ENCODE measurements at places on chromosomes 4 and X.

DNA sequence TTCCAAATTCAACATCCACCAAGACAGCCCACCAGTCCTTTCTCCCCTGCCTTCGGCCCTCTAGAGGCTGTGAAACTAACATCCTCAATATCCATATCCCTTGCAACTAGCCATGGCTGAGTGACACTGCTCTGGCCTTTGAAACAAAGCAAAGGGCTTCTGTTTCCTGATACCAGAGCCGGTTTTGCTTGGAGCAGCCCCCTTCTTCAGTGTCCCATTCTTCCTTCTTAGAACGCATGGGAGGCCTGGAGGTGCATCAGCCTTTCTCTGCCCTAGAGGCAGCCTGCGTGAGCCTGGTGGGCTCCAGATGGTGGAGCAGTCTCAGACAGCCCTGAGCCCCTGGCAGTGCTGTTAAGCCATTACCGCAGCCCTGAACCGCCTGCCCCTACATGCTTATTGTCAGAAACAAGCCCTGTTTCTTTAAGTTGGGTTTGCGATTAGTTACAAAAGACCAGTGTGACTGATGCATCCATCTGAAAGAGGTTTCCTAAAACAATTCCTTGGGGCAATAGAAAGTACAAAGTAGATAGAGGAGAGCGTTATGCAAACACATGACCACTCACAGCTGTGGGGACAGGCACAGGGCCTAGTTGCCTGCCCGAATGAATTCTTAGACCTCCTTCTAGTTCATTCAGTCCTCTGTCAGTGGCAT is 74.1 kb downstream of the EVC start:
- no peak for DNase-seq

DNA sequence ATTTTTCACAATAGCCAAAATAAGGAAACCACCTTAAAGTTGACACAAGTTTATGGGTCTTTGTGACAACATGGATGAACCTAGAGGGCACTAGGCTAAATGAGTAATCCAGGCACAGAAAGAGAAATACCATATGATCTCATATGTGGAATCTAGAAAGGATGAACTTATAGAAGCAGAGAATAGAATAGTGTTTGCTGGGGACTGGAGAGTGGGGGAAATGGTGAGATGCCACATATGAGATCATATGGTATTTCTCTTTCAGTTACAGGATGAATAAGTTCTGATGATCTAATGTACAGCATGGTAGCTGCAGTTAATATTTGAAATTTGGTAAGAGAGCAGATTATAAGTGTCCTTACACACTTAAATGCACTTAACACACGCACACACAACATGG is 35.9 kb downstream of the F8A2 start:
- DNase-seq, result no peak

- no peak for DNase-seq
Measured at GRCh38 chrX:70554523-70554922, 109.9 kb downstream of the DLG3 start.

DNA sequence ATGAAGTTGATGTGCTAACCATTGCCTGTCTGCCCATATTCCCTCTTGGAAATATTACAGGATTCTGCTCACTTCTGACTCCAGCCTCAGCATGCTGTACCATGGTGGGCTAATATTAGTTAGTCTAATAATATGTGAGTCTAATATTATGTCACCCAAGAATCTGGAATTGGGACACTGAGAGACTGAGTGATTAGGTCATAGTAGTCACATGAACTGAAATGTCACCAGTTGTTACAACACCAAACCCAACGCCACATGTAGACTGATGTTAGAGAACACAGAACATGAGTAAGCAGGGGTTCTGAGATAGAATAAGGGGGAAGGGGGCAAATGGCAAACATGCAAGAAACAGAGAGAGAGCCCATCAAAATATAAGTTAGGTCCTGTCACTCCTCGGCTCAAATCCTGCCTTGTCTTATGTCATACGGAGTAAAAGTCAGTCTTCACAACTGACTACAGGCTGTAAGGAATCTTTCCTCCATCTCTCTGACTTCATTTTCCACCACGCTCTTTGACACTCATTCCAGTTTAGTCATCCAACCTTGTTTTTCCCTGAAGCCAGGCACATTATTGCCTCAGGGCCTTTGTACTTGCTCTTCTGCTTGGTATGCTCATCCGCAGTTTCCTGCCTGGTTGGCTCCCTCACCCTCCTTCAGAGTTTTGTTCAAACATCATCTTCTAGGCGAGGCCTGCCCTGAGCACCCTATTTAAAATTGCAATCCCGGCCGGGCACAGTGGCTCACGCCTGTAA is 9.6 kb upstream of the SLAIN2 start:
- no peak for DNase-seq

GRCh38 chr4:105280338-105281123 is 133.9 kb downstream of the TET2 start:
- DNase-seq, result no peak

DNA sequence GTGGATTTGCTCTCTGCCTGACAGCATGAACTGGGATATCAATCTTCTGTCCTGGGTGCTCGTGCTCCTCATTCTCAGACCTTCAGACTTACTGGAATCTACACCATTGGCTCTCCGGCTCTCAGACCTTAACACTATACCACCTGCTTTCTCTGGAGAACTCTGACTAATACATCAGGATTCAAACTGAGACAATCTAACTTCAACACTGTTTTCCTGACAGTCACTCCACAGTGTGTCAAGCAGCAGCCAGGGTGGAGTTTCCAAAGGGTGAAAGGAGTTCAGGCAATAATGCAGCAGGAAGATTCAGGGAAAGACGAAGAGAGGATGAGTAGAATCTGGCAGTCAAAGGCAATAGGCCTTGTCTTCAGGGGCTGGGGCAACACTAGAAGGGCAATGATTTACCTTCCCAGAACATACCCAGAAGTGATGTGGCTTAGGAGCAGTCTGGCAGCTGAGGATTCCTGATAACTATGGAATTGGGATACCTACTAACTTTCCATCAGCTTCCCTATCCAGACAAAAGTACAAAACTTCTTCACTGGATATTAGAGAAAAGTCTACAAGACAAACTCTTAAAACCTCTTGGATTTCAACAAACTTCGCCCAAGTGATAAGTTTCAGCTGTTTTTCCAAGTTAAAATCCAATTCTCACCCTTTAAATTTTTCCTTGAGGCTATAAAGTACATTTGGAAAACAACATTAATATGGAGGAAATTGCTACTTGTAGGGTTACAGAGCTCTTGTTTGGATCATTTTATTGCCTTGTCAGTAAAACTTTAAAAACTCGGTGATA is 58.4 kb upstream of the SLIT2 start:
- DNase-seq, result no peak

GRCh38 chr4:144862210-144862609 is 216.3 kb downstream of the HHIP start:
- DNase-seq, result no peak

DNA sequence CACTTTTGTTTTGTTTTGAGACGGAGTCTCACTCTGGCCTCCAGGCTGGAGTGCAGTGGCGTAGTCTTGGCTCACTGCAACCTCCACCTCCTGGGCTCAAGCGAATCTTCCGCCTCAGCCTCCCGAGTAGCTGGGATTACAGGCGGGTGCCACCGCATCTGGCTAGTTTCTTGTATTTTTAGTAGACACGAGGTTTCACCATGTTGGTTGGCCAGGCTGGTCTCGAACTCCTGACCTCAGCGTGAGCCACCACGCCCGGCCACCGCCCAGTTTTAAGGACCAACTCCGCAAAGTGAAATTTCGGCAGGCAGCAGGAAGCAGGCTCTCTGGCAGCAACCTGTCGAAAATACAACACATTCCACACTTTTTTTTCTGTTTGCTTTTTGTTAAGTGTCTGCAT is 13.4 kb downstream of the DHRSX start:
- DNase-seq, result no peak

DNA sequence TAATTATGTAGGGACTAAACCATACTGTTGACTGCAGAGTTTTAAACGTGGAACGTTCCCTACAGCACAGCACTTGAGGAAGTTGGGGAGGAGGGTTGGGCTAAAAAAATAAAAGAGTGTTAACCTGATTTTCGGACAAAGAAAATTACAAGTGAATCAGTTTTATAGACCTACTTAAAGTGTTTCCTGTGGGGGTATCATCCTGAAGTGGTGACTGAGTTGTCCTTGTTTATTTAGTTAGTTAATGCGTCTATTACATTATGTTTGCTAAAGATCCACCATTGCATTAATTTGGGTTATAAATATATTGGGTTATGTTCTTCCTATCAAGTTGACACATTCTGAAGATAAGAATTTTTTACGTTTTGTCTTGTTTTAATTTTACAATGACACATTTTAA is 14.7 kb downstream of the UNC5C start:
- no peak for DNase-seq

GRCh38 chr4:171186700-171187099 is 626.5 kb upstream of the GALNTL6 start:
- DNase-seq, result no peak

DNA sequence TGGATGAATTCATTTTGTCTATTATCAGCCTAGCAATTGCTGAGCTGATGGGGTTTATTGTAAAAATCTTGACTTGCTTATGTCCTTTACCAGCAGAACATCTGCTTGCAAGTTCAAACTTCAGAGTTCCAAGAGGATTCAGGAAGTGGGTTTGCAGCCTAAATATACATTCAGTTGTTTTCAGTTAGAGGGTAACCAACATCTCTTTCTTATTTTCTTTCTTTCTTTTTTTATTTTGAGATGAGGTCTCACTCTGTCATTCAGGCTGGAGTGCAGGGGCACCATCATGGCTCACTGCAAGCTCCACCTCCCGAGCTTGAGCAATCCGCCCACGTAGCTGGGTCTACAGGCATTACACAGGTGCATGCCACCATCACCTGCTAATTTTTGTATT is 31.4 kb upstream of the FHL1 start:
- no peak for DNase-seq

DNA sequence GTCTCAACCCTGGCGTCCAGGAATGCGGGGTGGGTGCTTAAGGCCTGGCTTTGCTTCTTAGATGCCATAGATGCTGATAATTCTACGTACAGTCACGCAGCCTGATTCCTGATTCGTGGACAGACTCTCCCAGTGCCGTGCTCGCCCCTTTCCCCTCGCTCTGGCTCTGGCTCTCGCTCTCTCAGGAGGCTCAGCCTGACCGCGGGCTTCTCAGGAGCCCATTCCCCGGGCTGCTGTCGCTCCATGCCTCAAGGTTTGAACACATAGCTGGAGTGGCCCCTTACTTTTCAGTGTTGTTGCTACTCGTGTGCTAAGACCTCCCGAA is 59.2 kb upstream of the ZC4H2 start:
- DNase-seq, result no peak

DNA sequence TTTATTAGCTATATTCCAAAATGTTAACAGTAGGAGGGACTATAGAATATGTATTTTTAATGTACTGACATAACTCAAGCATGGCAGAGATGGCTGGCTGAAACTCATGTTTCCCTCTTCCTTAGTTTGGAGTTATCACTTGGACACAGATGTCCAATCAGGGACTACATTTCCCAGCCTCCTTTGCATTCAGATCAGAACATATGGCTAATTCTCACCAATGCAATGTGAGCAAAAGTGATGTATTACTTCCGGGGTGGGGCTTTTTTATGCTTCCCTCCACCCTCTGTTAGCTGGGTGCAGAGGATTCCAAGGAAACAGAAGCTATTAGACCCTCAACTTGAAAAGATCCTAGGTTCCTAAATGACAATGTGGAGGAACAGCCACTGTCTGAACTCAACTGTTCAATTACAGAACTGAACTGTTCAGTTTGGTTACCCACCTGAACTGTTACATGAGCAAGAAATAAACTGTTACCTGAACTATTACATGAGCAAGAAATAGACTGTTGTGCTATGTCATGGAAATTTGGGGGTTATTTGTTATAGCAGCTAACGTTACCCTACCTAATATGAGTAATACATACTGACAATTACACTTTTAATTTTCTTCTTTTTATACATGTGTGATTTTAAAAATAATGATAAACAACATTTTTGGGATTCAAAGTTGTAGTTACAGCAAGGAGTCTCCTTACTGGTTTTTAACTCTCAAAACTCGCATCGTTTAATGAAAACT is 29.6 kb upstream of the ERVMER34-1 start:
- DNase-seq, result no peak

GRCh38 chrX:10015723-10016518 is 48.8 kb downstream of the CLDN34 start:
- no peak for DNase-seq

DNA sequence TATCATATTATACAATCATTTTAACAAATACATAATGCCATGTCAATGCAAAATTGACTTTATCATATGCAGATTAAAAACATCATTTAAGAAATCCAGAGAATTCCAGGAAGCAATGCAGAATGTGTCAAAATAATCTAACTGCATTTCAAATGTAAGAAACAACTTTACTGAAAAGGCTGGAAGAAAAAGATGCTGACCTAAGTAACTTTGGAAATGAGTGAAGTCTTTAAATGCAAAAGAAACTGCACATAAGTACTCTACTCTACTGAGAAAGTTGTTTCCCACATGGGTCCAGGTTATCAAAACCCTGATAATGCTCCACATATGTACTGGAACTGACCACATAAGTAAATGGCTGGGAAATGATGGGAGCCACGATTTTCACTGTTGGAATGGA is 149.9 kb downstream of the EVC2 start:
- DNase-seq, result no peak

DNA sequence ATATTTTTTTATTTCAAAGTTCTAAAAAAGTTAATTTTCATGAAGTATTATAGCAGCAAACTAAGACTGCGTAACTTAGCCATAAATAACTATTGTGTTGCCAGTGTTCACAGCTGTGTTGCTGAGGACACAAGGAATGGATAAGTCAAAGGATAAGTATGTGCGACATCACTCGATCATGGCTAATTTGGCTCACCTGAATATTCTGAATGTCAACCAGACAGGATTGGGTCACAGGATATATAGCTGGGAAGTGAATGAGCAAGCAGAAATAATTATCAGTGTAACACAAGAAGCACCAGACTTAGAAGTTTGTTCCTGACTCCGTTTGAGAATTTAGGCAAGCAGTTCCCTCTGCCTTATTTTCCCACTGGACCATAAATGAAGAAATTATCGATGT is 33.9 kb downstream of the PRDM8 start:
- no peak for DNase-seq

GRCh38 chrX:140190441-140191108 is 225.3 kb upstream of the CXorf66 start:
- DNase-seq, result no peak

DNA sequence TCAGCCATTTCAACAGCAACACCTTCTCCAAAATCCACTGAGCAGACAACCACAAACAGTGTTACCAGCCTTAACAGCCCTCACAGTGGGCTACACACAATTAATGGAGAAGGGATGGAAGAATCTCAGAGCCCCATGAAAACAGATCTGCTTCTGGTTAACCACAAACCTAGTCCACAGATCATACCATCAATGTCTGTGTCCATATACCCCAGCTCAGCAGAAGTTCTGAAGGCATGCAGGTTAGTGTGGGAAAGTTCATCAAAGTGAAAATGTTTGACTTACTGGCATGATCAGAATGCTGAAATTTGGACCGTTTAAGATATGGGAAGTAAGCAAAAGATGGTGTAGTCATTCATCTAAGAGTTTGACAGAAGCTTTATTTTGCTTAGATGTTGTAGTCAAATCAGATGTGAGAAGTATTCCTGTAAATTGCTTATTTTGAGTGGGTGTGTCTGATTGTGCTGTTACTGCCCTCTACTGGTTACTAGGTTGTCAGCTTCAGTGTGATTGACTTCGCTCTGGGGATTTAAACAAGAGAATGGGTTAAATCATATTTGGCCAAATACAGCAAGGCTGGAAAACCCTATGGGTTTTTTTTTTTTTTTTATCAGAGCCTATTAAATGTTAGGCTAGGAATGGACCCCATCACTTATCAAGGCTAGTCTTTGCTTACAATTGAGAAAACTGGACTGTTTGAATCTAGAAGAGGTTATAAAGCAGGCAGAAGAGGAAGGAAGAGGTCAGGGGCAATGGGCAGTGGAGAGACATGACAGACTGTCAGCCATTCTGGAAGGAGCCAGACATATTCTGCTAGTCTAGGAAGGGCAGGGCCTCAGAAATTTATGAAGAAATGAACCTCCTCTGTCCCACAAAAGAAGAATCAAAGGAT is 130.3 kb downstream of the DIPK2B start:
- DNase-seq, result peak; percentile 7

All from NCI-H1417 treated with DMSO at 0.1 percent for 48 hours (cell line).